ENCODE measurements at places on chromosomes 2 and 18.

GRCh38 chr2:69225933-69226332 lies 161.1 kb downstream of the GFPT1 start:
- no peak for DNase-seq

- no peak for DNase-seq
Observed at GRCh38 chr18:80074183-80074582, 34.9 kb upstream of the ADNP2 start.

- no peak for DNase-seq
Observed at GRCh38 chr18:7089369-7089768, 28.2 kb downstream of the LAMA1 start.

- DNase-seq = no peak
Observed at GRCh38 chr18:79583984-79584401, 95.6 kb upstream of the CTDP1 start.

GRCh38 chr2:239539083-239539775 lies 138.4 kb upstream of the HDAC4 start:
- DNase-seq = no peak

- no peak for DNase-seq
Observed at GRCh38 chr2:198710562-198710961, 747.2 kb downstream of the SATB2 start.

GRCh38 chr2:30073523-30073922 lies 73.3 kb upstream of the YPEL5 start:
- DNase-seq = no peak

GRCh38 chr2:143841935-143842334 lies 678.0 kb downstream of the ZEB2 start:
- DNase-seq = no peak

DNA sequence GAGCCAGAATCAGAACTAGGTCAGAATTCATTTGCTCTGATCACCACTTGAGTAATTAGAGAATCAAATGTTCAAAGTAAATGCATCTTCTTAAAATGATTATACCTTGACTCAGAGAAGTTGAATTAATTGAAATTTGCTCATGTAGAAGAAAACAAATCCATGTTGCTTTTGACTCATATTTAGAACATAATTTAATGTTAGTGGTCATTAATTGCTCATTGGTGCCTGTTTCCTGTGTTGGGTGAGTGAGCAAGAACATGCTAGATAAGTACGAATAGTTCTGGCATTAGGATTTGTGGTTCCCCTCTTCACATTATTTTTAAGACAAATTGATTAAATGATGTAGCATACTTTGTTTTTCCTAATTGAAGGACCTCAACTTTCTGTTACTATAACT lies 19.0 kb downstream of the ACVR2A start:
- no peak for DNase-seq

GRCh38 chr2:24830351-24830750 lies 37.1 kb downstream of the CENPO start:
- DNase-seq = no peak

GRCh38 chr2:232534940-232535651 lies 4.4 kb upstream of the CHRNG start:
- DNase-seq = no peak

- no peak for DNase-seq
Observed at GRCh38 chr2:31504311-31504710, 76.4 kb downstream of the SRD5A2 start.

DNA sequence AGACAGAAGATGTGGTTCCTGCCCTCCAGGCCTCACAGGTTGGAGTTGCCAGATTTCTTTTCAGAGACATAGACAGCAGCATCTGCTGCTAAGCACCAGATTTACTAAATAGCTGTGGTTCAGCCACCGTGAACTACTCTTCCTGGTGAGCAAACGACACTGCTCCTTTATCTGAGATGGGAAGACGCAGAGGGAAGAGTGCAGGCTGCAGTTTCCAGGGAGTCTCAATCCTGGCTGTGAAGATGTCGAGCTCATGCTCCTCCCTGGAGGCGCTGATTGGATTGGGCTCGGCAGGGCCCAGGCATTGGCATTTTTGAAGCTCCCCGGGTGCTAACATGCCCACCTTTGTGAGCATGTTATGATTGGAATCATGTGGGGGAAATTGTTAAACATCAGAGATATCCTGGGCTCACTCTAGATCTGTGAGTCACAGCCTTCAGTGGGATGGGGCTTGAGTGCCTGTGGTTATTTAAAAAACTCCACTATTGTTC lies 314.8 kb downstream of the TSN start:
- no peak for DNase-seq

DNA sequence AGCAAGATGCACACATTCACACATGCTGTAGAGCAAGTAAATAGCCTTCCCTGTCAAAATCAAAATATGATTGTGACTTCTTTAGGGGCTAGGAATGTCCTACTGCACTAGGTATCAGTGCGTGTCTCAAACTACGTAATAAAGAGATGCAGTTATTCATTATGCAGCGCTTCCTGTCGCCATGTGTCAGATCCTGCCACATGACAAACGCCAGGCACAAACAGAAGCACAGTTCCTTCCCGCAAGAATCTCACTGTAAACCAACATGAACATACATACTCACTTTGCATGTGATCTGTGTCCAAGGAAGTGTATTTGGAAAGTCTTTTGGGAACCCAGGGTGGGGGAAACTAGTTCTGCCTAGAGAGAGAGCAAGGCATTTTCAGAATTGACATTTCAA lies 599.9 kb downstream of the RNF144A start:
- DNase-seq = no peak

- DNase-seq = no peak
Observed at GRCh38 chr2:2877427-2877826, 500.2 kb downstream of the EIPR1 start.

- no peak for DNase-seq
Observed at GRCh38 chr2:98367721-98368120, 21.5 kb downstream of the CNGA3 start.

GRCh38 chr18:23721696-23722480 lies 32.6 kb downstream of the LAMA3 start:
- no peak for DNase-seq

GRCh38 chr2:196809260-196809659 lies at the start of gene C2orf66:
TSS of gene C2orf66 (minus strand) at chr2:196809355. CDS start at chr2:196809336, 19 bp downstream.
- DNase-seq = no peak

DNA sequence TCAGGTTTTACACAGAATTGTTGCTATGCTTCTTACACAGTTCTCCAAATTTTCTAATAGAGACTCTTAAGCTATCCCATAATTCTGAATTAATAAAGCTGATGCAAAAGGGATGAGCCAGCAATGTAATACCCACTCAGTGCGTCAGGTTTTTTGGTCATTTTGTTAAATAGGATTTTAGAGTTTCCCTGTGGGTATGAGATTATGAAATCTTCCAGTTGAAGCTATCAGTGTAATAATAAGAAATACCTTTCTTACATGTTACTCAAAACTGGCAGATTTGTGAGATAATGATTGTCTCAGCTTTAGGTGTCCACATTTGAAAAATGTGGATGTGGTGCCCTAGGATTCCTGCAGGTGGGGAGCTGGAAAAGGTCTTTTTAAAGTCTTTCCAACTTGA lies 44.5 kb downstream of the SOCS6 start:
- DNase-seq = no peak

DNA sequence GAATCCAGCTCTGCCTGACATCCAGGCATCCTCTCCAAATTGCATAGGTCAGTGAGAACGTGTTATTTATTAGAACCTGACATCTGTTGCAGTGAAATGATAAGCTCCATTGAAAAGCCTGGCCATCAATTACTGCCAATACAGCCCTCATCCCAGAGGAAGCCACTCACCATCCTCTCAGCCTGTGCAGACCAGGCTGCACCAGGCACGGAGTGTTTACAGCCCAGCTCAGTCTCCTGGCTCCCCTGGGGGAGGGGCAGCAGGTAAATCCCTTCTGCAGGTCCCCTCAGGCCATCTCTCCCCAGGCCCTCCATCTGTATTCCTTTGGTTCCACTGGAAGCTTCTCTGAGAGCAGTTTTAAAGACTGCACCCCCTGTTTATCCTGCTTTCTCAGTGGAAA lies 82.6 kb upstream of the FOSL2 start:
- no peak for DNase-seq

DNA sequence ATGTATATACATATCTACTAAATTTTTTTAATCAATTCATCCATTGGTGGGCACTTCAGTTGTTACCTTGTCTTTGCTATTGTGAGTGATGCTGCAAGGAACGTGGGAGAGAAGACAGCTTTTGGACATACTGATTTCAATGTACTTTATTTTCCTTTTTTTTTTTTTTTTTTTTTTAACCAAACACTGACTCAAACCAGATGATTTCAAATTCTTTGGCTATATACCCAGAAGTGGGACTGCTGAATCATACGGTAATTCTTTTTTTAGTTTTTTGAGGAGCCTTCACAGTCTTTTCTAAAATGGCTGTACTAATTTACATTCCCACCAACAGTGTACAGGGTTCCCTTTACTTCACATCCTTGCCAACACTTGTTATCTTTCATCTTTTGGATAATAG lies 204.7 kb downstream of the INSIG2 start:
- DNase-seq = no peak

DNA sequence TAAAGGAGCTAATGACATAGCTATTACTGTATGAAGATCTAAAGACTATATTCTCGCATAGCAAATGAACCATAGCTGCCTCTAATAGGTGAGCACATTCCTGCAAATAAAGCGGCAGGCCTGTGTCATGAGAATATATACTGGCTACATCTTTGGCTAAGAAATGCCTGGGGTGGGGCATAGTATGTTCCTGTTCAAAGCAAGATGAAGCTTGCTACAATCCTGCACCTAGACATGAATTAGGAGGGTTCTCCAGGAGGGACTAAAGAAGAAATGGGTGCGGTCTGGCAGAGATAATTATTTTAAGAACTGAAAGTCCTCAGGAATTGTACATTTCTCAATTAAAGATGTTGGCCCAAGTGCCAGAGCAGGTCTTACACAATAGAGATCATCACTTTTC lies 46.8 kb upstream of the PLA2R1 start:
- no peak for DNase-seq

- no peak for DNase-seq
Observed at GRCh38 chr18:63040788-63041410, 278.7 kb downstream of the BCL2 start.

GRCh38 chr2:156147594-156148330 lies 184.8 kb downstream of the NR4A2 start:
- no peak for DNase-seq

DNA sequence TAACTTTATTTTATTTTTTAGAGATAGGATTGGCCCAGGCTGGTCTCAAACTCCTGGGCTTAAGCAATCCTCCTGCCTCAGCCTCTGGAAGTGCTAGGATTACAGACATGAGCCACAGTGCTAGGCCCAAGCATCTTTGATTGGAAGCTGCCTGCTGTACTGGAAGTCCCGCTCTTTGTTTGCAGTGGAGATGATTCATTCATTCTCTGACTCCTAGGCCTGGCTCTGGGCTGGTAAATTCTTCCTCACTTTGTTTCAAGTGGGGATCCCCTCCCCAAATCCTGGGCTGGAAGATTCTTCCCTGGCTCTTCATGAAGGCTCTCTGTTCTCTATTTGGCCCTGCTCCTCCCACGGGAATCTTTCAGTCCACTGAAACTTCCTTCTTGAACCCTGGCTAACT lies 81.9 kb downstream of the NEURL3 start:
- no peak for DNase-seq

GRCh38 chr2:134258684-134259388 lies 5.0 kb downstream of the MGAT5 start:
- DNase-seq = peak; percentile 24

DNA sequence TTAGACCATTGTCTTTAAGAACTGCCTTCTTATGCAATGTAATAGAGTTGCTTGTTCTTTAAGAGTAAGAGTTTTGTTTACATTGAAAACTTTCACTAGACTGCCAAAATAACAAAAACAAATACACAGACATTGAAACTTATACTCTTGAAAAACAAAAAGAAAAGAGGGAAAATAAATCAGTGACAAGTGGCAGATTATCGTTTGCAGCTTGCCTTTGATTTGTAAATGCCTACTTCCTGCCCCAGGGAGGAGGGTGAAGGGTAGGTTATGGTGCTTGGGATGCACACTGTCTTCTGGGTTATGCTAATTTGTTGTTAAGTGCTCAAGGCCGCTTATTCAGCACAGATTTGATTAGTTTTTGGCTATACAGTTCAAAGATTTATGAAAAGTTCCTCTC lies 198.7 kb downstream of the TGIF1 start:
- DNase-seq = no peak

DNA sequence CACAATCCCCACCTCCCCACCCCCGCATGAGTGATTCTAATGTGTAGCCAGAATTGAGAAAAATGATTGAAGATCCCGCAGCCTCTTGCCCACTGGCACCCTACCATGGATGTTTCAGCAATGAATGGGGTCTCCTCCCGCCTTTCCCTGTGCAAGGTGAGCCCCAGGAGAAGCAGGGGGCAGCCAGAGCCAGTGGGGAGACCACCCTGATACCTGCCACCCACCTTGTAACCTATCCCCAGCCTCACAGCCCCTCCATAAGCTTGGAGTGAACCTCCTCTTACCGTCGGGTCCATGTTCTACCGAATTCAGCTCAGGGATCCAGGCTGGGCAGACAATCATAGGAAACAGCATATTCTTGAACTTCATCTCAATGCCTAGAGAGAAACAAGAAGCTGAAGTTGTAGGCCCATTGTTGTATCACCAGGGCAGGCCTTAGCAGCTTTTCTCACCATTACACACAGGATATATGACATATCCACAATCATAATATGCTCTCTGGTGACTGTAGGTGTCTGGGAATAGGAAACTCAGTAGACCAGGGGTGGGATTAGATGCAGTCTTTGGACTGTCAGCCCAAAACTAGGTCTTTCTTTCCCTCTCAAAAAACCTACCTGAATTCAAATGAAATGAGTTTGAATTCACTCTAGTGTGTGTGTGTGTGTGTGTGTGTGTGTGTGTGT lies 30.9 kb downstream of the XDH start:
- no peak for DNase-seq

DNA sequence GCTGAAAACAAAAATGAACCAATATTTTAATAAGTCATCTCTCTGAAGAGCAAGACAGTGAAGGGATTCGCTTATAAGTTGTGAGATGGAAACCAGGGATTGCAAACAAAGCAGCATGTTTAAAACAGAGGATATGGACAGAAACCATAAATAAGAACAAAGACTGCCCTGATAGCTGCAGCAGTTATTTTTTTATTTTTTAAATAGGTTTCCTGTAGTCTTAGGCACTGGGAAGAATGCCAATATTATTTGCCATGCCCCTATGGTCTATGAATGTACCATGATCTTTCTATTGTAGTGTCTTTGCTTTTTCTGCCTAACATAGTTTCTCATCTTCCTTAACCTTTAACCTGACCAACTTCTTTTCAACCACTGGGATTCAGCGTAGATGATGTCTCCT lies 1334.0 kb upstream of the NRXN1 start:
- no peak for DNase-seq

- DNase-seq = no peak
Observed at GRCh38 chr2:220533485-220533884, 906.1 kb downstream of the SLC4A3 start.

DNA sequence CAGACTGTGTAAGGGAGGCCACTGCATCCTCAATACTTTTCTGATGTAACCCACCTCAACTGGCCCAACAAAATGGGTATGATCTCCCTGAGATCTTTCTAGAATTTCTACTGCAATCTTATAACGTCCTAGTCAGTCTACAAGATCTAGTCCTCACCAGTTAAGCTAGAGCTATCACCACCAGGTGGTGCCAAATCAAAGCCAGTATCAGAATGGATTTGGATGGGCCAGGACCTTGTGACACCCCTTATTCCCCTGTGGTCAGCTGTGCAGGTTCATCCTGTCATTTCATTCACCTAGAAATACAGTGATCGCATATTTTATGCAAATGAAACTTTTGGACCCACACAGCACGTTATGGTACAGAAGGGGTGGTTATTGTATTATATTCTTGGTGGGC lies 90.3 kb downstream of the OLA1 start:
- DNase-seq = no peak

- no peak for DNase-seq
Observed at GRCh38 chr18:35603008-35603407, 21.5 kb downstream of the GALNT1 start.

GRCh38 chr2:241834527-241835210 lies 24.0 kb downstream of the PDCD1 start:
- DNase-seq = no peak
